ENCODE measurements at places on chromosomes 2 and 18.

DNA sequence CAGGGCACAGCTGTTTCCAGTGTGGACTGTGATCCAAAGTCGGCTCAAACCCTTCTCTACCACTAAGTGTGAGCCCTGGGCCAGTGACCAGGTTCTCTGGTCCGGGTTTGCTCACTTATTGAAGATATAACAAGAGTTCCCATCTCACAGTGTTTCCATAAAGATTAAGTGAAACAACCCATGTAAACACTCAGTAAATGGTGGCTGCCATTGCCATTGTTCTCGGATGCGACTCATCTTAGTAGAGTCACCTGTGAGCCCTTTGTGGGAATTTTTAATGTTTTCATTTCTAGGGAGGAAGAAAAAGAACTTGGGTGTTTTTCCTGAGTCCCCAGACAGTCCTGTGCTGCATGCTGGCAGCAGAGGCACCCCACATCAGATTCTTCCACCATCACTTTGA, 53.4 kb downstream of the TPGS2 start:
- DNase-seq, result no peak

DNA sequence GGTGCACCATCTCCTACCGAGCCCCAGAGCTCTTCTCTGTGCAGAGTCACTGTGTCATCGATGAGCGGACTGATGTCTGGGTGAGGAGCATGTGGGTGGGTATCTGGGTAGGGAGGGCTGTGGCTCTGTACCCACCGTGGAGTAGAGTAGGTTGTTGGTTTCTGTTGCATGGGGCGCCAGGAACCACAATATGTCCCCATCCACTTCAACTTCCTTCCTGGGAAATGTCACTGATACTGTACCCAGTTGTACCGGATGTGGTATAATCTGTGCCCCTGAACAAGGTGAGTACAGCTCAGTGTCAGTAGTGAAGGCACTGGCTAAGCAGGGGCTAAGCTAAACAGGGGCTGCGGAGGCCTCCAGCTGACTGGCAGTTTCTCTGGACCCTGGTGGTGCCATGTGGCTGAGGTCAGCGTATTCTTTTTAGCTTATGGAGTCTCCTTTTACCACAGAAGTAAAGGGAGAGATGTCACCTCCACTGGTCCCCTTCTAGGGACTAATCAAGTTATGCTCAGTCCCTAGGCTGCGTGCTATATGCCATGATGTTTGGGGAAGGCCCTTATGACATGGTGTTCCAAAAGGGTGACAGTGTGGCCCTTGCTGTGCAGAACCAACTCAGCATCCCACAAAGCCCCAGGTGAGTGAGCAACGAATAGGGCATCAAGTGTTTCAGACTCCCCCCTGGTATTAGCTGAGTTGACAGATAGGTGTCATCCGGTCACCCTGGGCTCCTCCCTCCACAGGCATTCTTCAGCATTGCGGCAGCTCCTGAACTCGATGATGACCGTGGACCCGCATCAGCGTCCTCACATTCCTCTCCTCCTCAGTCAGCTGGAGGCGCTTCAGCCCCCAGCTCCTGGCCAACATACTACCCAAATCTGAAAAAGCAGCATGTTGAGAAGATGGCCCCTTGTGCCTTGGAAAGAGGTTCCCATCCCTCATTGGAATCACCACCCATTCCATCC, 2.7 kb downstream of the STK16 start:
- DNase-seq, result peak; percentile 66

GRCh38 chr2:164363646-164364045, 257.6 kb downstream of the GRB14 start:
- DNase-seq, result no peak

DNA sequence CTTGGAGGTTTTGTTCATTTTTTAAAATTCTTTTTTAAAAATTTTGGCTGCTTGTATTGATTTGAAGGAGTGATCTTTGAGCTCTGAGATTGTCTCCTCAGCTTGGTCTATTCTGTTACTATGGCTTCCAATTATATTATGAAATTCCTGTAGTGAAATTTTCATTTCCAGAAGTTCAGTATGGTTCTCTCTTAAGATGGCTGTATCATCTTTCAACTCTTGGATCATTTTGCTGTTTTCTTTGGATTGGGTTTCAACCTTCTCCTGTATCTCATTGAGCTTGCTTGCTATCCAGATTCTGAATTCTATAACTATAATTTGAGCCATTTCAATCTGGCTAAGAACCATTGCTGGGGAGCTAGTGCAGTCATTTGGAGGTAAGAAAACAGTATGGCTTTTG, 270.8 kb upstream of the NT5C1B start:
- DNase-seq, result no peak

DNA sequence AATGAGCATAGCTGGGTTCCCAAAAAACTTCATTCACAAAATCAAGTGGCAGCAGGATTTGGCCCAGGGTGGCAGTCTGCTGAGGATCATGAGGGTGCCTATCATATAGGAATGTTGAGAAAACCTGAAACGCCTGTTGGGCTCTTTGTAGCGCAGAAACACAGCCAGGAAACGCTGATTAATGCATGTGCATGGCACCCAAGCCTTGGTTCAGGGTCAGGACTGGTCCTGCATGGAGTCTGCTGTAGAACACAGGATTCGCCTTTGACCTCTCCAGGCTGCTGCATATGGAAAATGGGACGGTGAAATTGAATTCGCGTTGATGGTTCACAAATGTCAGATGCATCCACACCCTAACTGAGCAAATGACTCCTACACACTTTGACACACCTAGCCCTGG, 227.9 kb upstream of the COPS8 start:
- DNase-seq, result no peak

- no peak for DNase-seq
Measured at GRCh38 chr18:77057006-77057395, 75.6 kb downstream of the MBP start.

- DNase-seq, result no peak
Measured at GRCh38 chr2:6692819-6693218, 172.9 kb downstream of the CMPK2 start.

- DNase-seq, result peak; percentile 51
Measured at GRCh38 chr2:218569038-218569431, 396 bp downstream of the CNOT9 start.

GRCh38 chr2:20557635-20558034, 93.3 kb downstream of the HS1BP3 start:
- no peak for DNase-seq

- DNase-seq, result no peak
Measured at GRCh38 chr2:198917926-198918720, 539.6 kb downstream of the SATB2 start.

DNA sequence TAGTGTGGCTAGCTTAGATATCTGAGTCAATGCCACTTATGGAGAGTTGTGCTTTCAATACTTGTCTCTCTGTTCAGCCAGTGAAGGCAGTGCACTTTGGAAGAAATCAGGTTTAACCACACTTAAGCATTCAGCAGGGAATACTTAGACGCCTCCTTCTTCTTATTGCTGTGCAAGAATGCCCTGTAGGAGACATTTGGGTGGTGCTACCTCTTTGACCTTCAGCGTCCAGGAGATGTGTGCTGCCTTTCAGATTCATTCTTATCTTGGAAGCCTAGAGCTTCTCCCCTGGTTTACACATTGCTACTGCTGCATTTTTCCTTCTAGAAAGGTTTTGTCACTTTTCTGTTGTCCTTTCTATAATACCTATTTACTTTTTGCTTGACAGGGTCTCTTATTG, 350.5 kb downstream of the ARL6IP6 start:
- no peak for DNase-seq

GRCh38 chr2:172698041-172698863, 37.4 kb upstream of the RAPGEF4 start:
- no peak for DNase-seq

DNA sequence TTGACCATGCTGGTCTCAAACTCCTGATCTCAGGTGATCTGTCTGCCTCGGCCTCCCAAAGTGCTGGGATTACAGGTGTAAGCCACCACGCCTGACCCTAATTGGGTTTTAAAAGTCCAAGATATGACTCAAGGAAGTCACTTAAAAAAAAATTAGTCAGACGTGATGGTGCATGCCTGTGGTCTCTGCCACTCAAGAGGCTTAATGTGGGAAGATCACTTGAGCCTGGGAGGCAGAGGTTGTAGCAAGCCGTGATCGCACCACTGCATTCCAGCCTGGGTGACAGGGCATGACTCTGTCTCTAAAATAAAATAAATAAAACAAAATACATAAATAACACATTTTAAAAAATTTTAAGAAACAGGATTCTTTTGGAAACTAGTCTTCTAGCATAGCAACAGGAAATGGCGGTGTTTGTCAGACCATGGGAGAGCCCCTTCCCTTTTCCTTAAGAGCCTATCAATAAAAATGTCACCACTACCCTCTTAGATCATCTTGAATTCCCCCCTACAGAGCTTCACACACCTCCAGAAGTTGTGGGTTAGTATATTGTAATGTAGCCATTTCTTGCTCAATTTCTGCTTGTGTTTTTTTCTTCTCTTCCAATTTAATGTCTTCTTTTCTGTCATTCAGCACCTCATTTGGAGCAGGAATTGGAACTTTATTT, 20.1 kb downstream of the SFT2D3 start:
- no peak for DNase-seq

DNA sequence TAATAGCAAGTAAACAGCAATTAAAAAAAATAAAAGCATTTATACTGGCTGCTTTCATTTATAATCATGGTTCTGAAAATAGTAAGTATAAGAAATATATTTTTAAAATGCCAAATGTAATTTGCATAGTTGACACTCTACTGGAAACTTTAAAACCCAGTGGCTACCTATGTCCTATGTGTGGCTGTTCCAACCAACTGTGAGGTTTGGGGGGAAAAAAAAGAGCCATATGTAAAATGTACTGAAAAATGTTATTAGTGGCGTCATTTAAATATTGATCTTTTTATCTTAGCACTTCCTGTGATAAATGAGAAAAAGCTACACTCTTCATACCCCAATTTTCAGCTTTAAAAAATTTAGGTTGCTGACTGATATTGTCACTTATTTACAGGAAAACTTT, 270.7 kb downstream of the TCF4 start:
- DNase-seq, result no peak

DNA sequence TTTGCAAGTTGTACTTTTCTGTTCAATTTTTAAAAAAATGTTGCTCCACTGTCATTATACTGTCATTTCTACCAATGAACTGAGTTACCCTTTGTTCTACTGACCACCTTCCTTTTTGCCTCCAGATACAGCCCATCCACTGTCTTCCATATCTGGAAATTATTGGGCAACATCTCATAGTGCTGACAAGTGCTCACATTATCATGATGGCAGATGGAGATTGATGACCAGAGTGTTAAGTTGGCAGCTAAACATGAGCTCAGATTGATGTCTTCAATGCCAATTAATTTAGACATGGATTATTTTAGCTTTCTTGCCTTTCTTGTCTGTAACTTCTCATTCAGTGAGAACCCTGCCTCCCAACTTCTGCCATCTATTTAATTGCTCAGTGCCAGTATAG, 76.6 kb downstream of the KIAA1328 start:
- DNase-seq, result no peak

DNA sequence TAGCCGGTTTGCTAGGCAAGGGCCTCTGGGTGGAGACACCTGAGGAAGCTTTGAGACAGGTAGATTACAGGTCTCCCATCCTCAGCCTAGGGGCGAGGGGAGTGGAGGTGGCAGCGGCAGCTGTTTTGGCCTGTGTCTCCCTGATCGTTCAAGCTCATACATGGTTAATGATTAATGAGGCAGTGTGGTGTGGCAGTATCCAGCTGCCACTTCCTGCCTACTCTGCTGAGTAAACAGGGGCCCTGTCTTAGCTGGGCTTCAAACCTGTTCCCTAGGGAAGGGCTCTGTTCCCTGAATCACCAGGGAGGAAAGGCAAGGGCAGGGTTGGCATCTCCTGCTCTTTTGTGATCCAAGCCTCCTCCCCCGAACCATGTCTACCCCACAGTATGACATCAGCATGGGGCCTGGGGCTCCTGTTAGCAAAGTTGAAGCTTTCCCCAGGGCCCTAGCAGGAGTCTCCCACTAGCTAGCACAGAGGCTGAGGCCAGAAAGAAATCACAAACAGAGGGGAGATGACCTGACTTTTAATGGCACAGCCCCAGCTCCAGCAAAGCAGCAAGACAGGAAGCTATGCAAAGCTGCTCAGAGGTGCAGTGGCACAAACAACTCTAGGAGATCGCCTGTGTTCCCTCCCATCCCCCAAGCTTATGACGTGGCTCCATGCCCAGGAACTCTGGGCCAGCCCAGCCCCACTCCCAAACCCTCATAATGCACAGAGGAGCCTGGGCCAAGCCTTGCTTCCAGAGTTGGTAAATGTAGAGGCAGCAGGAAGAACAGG, 3.7 kb upstream of the TUBA4B start:
- no peak for DNase-seq

DNA sequence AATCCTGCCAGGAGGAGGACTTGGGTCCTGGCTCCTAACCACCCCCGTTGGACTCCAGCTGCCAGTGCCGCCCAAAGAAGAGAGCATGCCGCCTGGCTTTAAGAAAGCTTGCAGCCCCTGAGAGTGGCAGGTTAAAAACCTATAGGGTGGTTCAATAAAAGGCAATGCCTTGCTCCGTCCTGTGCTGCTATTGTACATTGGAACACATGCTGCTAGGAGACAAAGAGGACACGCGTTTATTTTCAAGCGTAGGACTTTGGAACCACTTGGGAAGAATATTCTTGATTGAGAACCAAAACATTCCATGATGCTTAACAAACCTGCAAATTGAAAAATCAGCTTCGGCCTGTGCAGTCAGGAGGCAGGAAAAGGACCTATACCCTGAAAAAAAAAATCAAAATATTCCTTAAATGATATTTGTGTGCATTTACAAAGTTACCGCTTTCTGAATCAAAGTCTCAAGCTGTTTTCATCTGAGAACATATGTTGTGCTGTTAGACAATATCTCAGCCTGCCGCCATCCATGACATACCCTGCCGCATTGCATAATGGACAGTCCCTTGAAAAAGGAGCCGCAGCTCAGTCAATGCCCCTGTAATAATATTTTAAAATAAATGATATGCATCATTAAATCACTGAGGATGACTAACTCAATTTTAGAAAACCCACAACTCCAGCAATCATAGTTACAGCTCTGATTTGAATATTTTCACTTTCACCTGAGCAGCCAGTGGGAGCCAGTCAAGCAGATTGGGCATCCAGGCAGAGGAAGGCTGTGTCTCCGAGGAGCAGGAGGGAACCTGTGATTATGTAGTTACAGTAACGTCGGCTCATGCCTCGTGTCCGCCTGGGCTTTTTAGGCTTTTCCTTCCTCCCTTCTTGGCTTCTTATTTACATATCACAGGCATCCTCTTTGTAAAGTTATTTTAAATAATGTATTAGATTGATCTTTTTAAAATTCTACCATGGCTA, 805.6 kb upstream of the FANCL start:
- DNase-seq, result no peak

GRCh38 chr2:151106805-151107506, 154.7 kb downstream of the RBM43 start:
- no peak for DNase-seq

DNA sequence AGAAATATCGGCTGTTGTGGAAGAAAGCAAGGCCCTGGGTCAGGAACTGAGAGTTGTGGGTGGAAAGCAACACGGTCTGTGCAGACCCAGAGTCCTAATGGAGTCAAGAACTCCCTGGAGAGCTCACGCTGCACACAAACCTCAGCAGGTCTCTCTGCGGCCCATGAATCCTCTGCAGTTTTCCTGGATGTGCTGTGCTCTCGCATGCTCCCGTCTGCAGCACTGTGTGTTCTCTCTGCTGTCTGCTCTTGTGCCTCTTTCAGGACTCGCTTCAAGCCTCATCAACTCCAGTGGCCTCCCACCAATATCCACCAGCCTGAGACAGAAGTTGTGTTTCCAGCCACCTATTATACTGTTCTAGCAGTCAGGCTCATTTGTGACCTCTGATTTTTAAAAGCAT, 24.3 kb downstream of the RNU4ATAC start:
- DNase-seq, result no peak

GRCh38 chr2:28137221-28137620, 246.7 kb downstream of the BABAM2 start:
- no peak for DNase-seq

GRCh38 chr2:122378521-122378920, 623.1 kb downstream of the TSN start:
- DNase-seq, result no peak

GRCh38 chr18:49994410-49994809, 181.1 kb upstream of the ACAA2 start:
- no peak for DNase-seq

Data from activated CD4-positive, alpha-beta T cell treated with anti-CD3 and anti-CD28 coated beads, Interleukin-2, amount 50 U/mL, for 4 hours (primary cell).